NCI-H510A treated with DMSO at 0.1 percent for 48 hours (cell line): ENCODE measurements at places on chromosomes 13 and 19.

GRCh38 chr13:99320693-99321481, 13.7 kb upstream of the GPR183 start:
- no peak for DNase-seq

- DNase-seq: no peak
These were observed 7.7 kb downstream of the IRF2BP1 start for GRCh38 chr19:45878043-45878794.

DNA sequence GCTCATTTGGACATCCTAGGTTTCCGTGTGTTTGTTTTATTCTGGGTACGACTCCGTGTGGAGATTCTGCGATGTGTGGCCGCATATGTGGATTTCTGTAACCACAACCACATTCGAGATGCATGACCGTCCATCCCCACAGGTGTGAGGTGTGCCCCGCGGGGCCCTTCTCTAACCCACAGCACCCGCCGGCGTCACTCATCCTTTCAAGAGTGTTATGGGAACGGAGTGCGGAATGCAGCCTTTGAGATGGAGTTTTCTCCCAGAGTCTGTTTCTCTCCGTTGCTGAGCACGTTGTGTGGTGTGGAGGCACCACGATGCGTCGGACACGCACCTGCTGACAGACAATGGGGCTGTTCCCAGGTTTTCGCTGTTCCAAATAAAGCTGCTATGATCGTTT, 40.0 kb downstream of the C13orf46 start:
- no peak for DNase-seq

- no peak for DNase-seq
These were observed 9.0 kb downstream of the FPR3 start for GRCh38 chr19:51803967-51804366.

DNA sequence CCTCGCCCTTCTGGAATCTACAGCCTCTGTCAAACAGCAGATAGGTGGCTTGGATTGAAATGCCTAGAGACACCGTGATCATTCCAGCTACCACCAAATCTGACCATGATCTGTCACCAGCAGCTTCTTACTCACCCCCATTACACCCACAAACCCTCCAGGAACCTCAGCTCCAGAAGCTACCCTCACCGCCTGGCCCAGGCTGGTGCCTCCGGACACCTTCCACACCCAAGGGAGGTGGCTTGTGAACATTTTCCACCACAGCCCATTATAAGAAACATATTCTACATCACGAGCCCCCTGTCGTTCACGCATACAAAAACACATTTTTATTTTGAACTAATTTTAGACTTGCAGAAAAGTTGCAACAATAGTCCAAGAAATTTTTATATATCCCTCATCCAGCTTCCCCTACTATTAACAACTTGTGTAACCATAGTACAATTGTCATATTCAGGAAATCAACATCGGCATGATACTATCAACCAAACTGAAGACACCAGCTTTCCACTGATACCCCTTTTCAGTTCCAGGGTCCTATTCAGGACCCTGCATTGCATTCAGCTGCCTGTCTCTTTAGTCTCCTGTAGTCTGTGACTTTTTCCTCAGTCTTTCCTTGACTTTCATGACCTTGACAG, 15.4 kb upstream of the UBE2L5 start:
- DNase-seq: no peak

DNA sequence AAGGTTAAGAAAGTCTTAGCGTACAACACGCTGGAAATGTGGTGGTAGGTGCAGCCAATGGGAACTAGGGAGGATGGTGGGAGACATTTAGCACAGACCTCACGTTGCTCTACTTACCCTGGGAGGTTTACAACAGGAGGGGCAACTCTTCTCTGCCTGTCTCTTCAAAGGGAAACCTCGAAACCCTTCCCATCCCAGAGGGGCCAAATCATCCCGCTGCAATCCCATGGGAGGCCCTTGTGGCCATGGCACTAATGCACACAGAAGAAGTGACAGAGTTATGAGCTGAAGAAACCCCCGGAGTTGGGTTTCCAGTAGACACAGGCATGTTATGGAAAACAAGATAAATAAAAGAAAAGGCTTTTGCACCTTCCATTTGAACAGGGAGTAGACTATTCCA, 35.6 kb downstream of the SHISA2 start:
- DNase-seq: no peak

GRCh38 chr13:81018936-81019335, 678.0 kb upstream of the SPRY2 start:
- DNase-seq: no peak

DNA sequence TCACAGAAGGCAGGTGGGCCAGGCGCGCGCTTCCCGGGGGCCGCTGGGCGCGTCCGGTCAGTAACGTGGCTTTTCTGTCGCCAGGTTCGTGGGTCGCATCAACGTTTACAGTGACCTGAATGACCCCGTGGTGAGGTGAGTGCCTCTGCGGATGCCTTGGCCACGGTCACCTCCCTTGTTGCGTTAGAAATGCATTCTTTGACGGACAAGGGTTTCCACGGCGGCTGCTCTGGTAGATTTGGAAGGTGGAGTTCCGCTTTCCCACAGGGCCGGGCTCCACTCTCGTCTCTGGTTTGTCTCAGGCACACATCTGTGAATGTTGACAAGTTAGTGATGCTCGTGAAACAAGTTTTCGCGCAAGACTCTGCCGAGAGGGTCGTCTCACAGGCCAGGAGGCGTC, 130.0 kb downstream of the ATP11A start:
- no peak for DNase-seq

DNA sequence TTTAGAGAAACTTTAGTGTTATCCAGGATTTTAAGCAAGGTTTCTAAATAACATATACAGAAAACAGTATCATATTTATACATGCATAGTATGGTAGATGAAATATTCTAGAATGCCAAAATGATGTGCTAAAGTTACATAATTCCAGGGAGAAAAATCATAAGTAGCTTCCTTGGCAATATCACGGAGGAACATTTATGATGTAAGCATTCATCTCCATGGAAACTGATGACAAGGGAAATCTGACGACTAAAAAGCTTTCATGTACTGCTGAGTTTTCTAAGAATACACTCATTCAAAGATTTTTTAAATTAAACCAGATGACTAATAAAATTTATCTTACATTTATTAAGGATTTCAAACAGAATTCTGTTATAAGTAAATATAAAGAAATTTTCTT, 4.7 kb downstream of the TEX30 start:
- no peak for DNase-seq

DNA sequence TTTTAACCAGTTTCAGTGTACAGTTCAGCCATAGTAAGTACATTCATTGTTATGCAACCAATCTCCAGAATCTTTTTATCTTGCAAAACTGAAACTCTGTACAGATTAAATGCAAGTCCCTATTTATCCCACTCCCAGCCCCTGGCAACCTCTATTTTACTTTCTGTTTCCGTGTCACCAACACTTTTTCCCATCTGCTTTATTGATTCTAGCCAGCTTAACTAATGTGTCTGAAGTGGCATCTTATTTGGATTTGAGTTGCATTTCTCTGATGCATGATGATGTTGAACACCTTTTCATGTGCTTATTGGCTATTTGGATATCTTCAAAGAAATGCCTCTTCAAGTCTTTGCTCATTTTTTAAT, 18.9 kb downstream of the SPATA13 start:
- DNase-seq: peak; percentile 6
